ENCODE measurements at places on chromosomes 5 and 9.

DNA sequence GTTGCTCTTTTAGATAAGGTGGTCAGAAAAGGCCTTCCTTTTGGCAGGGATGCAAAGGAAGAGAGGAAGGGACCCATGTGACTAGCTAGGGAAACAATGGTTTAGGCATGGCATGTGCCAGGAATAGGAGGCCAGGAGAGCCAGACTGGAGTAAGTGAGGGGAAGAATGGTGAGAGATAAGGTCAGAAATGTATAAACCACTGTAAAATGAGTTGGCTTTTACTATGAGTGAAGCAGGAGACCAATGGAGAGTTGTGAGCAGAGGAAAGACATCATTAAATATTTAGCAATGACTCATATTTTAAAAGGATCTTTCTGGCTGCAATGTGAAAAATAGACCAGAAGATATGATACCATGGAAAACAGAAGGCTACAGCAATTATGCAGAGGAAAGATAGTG lies 50.9 kb downstream of the AP3B1 start:
- DNase-seq, result no peak

GRCh38 chr5:138543730-138544104 lies 681 bp upstream of the ETF1 start:
- no peak for DNase-seq

DNA sequence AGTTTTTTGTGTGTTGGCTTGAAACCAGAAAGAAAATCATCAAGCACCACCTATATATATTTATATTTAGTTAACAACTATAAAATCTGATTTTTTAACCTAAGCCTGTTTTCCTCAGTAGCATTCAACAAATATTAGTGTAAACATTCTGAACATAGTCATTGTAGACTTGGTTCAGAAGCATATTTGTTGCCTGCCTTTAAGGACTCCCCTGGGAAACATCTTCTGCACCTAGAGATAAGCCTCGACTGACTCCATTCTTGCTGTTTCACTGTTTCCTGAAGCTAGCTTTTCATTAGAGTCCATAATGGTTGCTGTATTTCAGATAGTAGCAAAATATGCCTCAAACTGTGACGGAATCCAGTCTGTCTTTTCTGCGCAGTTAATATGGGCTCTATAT lies 123.5 kb downstream of the TRIO start:
- no peak for DNase-seq

GRCh38 chr5:41921166-41921565 lies 3.9 kb upstream of the FBXO4 start:
- DNase-seq, result no peak

GRCh38 chr9:108973895-108974294 lies 39.4 kb downstream of the CTNNAL1 start:
- no peak for DNase-seq

GRCh38 chr9:124011460-124012301 lies at the start of gene LHX2:
Gene LHX2 (plus strand): TSS chr9:124011768. CDS start chr9:124012349, 581 bp downstream.
- DNase-seq, result peak; percentile 48

- DNase-seq, result no peak
Measured at GRCh38 chr5:78757269-78758053, 108.9 kb upstream of the LHFPL2 start.

- no peak for DNase-seq
Measured at GRCh38 chr5:77885519-77885918, 109.4 kb upstream of the TBCA start.

DNA sequence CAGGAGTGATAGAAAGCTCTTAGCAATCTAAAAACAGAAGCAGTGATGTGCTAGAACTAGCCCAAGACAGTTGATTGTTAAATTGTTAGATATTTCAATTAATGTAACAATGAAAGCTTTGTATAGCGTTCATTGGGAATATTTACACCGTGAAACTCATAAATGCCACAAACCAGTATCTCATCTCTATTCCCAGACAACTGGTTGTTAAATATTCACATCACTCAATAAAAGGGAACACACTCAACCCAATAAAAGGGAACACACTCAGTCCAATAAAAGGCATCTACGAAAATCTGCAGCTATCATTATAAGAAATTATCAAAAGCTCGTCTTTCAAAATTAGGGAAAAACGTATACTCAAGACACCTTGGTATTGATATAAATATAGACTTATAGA lies 270.9 kb downstream of the CYLC2 start:
- no peak for DNase-seq

GRCh38 chr9:91211414-91211813 lies 150.3 kb downstream of the AUH start:
- no peak for DNase-seq

- DNase-seq, result no peak
Measured at GRCh38 chr9:93084471-93084881, 11.5 kb upstream of the CARD19 start.

GRCh38 chr9:79403495-79403894 lies 168.3 kb upstream of the TLE4 start:
- DNase-seq, result no peak

- DNase-seq, result no peak
Measured at GRCh38 chr5:123610209-123610608, 98.2 kb downstream of the CSNK1G3 start.

DNA sequence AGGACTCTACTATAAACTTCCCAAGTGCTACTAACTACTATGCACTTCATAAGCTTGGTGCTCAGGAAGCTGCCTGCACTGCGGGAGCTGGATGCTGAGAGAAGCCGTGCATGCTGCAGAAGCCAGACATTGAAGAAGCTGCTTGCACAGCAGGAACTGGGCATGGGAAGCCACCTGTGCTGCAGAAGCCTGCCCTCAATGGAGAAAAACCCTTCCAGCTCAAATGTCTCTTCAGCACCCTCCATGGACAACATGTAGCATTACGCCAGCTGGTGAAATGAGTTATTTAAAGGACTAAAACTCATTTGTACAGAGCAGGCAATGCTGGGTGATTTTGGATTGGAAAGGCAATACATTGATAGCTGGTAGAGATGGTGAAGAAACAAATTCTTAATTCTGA lies 247.2 kb downstream of the KIF4B start:
- no peak for DNase-seq

- no peak for DNase-seq
Measured at GRCh38 chr5:134268919-134269318, 43.0 kb upstream of the PPP2CA start.

GRCh38 chr5:129670957-129671500 lies 76.9 kb upstream of the MINAR2 start:
- DNase-seq, result no peak

DNA sequence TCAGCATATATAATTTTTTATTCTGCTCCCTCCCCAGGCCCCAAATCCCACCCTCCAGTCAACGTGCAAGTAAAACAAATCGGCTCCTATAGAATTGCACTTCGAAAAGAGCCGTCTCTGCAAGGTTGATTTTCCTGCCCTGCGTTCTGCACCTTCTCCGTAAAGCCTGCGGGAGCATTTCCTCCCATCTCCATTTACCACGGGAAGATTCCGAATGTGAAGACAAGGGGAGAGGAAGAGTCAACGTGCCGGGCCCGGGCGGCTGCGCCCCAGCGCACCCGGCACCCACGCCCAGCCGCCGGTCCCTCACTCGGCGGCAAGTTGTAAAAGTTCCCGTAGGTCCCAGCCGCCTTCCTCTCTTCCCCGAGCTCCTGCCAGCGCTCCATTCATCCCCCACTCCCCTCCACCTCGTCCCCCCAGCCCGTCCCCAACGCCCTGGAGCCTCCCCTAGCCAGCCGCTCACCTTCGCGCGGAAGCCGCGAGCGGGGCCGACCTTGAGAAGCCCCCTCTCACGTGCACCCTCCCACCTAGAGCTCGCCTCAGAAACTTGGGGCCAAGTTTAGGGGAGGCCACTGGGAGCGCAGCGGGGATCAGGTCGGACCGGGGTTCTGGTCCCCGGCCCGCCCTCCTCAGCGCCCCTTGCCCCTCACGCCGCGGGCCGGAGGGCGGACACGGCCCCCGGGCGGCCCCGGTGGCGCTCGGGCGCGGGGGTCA lies 431 bp downstream of the BNC2 start:
- no peak for DNase-seq

- no peak for DNase-seq
Measured at GRCh38 chr5:53110156-53110555, 599 bp upstream of the MOCS2 start.

DNA sequence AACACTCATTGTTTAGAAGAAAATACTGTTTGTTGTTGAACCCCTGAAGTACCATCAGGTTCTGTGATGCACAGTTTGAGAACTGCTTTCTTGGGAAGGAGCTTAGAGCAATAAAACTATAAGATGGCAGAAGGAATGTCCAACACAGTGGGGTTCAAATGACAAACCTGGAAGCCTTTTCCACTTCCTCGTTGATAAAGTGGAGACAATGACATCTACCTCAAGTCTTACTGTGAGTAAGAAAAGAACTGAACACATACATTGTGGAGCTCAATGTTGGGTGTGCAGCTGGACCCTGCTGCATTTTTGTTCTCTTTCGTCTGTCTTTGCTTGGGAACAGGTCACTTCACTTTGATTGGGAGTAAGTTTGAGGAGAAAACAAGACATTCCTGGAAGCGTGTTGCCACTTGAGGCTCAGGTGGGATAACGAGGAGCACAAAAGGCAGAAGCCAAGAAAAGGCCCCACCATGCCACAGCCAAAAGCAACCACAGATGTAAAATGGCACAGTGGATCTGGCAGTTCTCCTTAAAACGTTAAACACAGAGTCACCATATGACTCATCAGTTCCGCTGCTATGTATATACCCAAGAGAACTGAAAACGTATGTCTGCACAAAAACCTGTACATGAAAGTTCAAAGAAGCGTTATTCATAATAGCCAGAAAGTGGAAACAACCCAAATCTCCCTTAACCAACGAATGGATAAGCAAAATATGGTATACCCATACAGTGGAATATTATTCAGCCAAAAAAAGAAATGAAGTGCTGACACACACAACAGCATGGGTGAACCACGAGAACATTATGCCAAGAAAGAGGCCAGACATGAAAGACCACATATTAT lies 42.9 kb upstream of the SUB1 start:
- peak; percentile 16 for DNase-seq

- no peak for DNase-seq
Measured at GRCh38 chr9:131744720-131745201, 4.9 kb upstream of the RAPGEF1 start.

- DNase-seq, result no peak
Measured at GRCh38 chr5:101080462-101081240, 177.6 kb upstream of the ST8SIA4 start.

DNA sequence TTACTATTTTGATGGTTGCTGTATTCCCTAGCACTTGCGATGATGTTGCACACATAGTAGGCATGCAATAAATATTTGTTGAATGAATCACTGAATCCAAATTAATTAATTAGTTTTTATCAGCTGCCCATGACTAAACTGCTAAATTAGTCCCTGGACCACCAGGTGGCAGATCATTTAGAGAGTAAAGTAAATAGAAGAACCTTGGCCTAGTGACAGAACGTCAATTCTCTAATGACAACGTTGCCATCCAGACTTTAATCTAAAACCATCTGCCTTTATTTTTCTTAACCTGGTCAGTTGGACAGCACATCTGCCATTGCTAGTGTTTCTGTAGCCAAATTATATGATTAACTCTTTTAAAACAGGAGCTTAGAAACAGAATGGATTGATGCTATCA lies 457.5 kb downstream of the KIF4B start:
- DNase-seq, result no peak

DNA sequence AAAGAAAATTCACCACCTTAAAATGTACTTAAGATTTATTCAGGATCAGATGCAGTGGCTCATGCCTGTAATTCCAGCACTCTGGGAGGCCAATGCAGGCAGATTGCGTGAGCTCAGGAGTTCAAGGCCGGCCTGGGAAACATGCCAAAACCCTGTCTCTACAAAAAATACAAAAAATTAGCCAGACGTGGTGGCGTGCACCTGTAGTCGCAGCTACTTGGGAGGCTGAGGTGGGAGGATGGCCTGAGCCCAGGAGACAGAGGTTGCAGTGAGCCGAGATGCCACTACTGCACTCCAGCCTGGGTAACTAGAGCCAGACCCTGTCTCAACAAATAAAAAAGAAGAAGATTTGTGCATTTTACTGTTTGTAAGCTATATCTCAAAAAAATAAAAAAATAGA lies 34.7 kb upstream of the GFPT2 start:
- no peak for DNase-seq

GRCh38 chr5:102200861-102201260 lies 95.2 kb downstream of the SLCO4C1 start:
- no peak for DNase-seq

DNA sequence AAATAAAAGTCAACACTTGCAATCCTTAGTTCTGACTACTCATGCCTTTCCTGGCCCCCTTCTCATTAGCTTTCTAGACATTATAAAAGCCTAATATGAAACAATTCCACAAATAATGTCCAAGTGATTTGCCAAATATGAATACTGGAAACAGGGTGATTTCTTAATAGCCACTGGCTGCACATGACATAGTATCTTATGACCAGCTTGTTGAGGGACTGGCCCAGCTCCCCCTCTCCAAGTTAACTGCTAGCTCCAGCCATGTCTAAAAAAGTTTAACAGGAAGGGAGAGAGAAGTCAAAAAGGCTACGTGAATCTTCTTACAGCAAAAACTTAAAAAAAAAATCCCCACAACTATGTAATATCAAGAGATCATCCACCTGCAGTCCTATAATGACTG lies 1.5 kb downstream of the CERT1 start:
- DNase-seq, result no peak

- no peak for DNase-seq
Measured at GRCh38 chr9:90801973-90802322, 329 bp downstream of the SYK start.

DNA sequence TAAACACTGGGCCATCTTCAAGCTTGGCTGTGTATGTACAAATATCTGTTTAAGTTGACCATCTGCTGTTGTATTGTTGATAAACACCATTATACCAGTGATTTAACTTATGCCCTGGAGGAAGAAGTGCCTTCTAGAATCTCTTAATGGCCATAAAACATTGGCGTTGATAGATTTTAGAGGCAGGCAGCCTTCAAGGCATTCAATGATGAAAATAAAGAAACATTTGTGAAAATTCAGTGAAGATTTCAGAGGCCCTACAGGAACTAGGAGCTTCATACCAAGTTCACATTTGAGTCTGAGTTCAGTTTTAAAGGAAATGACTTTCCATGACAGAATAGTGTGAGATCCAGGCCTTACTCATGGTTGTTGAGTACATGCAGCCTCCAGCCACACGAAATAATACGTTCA lies 52.2 kb downstream of the MAP1B start:
- no peak for DNase-seq

DNA sequence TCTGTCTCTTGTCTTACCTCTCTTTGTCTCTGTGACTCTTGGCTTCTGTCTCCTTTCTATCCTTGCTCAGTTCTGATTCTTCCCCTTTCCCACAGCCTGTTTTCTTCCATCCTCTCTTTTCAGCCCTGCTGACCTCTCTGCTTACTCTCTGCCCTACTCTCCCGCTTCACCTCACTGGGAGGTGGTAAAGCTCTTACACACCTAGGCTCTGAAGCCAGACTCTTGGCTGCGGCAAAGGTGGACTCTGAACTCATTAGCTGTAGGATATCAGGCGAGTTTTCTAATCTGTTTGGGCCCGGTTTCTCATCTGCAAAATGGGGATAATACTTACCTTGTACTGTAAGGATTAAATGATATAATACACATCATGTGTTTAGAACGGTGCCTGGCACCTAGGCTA lies 11.1 kb downstream of the PCDH1 start:
- DNase-seq, result no peak

GRCh38 chr5:178527458-178528307 lies 62.5 kb downstream of the COL23A1 start:
- DNase-seq, result no peak

GRCh38 chr5:144418719-144419118 lies 248.0 kb downstream of the KCTD16 start:
- no peak for DNase-seq

GRCh38 chr5:122984425-122984824 lies 52.1 kb downstream of the PPIC start:
- no peak for DNase-seq

- DNase-seq, result no peak
Measured at GRCh38 chr9:106972082-106972481, 109.1 kb downstream of the ZNF462 start.

Data from stimulated activated CD4-positive, alpha-beta T cell treated with anti-CD3 and anti-CD28 coated beads, Interleukin-15, amount 100 ng/mL, for 48 hours (primary cell).